ENCODE measurements at places on chromosomes 7 and 10.

DNA sequence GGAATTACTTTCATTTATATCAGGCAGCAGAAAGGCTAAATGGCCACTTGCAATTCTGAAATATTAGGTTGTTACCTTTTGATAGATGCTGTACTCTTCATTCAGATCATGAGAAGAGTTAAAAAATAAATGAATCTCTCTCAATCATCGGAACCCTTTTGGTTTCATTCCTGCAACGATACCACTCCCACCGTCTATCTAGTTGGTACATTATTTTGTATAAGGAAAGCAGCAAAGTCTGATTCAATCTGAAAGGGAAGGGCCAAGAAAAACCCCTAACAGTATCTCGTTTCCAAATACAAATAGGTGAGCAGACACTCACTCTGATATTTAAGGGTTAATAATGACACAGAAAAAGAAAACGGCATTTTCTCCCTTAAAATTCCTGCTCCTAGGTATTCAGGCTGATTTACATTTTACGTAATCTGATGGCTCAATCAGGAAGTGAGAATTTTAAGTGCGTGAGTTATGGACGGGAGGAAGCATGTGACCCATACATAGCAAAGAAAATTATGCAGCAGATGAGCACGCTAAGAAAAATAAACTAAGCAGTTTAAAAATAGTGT, 209.4 kb upstream of the KLF14 start:
- DNase-seq, result peak; percentile 15

GRCh38 chr10:84375011-84375410, 46.6 kb downstream of the CCSER2 start:
- peak; percentile 48 for DNase-seq

- no peak for DNase-seq
Measured at GRCh38 chr10:16929069-16929468, 111.8 kb upstream of the RSU1 start.

DNA sequence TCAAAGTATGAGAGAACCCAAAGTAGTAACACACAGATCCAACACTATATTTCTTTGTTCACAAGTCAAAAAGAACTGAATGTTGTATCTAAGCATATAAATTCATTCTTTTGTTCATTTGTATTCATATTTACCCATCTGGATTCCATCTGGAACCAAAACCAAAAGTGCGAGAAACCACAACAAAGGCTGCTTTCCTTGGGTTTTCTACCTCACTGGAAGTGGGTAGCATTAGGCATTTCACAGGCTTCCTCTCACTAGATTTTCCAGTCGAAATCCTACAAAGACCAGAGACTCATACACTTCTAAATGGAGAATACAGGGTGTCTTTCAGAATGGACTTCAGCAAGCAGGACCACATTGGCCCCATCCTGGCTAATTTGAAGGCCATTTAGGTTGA, 109.8 kb upstream of the WNT16 start:
- DNase-seq, result no peak

- no peak for DNase-seq
Measured at GRCh38 chr7:80611779-80612178, 26.7 kb upstream of the CD36 start.

GRCh38 chr10:122077311-122077875, 88.4 kb downstream of the TACC2 start:
- DNase-seq, result no peak

DNA sequence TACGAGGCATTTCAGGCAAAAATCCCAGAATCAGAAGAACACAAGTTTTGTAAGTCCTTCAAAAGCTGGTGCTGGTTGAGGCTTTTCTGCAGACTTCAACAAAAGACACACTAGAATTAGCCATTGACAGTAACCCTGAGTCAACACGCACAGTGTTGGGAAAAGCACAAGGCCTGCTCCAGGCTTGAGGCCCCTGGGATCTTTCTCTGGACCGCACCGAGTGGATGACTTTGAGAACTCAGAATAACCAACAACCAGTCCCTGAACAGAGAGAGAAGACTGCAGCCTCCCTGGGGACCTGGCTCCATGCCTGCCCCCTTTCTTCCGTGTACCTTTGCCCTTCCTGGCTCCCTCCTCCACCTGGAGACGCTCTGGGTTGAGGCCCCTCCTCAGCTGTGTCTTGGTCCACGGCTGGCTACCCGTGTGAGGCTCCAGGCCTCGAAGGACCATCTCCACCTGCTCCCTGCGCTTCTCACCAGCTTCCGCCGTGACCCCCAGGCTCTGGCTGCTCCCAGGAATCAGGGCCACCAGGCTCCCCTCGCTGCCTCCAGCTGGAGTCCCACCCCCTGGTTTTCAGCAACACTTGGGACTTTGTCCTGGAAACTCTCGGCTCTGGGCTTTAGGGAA, 28.4 kb downstream of the DIP2C start:
- no peak for DNase-seq

DNA sequence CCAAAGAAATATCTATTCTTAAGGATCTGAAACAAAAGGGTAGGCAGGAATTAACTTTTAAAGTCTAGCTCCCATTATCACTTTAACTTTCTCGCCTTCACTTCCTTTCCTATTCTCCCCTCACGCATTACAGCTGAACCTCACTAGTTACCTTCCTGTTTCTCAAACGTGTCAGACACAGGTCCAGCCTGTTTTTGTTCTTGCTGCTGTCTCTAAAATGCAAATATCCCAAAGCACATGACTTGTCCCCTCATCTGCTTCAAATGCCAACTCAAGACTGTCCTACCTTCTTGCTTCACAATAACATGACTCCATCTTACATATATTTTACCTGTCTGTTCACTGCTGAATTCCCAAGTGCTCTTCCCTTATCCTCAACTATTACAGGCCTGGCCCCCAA, 17.6 kb downstream of the ZDHHC6 start:
- no peak for DNase-seq

GRCh38 chr7:64557601-64558322, 5.1 kb downstream of the ZNF680 start:
- DNase-seq, result no peak

DNA sequence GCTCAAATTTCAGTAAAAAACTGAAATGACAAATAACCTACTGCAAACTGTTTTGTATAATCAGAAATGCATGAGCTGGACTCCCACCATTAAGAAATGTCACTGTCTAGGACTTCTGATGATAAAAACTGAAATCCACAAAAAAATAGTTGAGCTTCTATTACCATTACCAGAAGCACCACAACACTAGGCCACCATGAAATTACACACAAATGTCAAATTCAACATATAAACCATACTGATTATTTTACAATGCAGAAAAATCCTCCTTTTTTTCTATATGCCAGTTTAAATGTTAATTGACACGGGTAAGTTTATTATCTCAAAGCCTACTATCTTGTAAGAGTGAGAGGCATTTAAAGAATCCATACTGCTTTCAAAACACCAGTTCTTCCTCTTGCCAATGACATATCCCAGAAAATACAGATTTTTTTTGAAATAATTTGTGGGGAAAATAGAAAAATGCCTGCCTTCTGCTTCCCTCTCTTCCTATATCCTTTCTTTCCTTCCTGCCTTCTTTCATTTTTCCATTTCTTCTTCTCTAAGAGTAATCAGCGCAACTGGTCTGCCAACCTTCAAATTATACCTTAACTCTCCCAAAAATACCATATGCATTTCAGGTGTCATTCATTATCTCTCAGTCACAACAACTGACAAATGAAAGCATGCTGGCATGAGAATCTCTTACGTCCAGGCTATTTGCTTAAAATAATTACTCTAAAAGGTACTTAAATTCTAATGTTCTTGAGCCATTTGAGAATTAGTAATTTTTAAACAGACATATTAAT, 12.3 kb downstream of the PDK4 start:
- no peak for DNase-seq

- no peak for DNase-seq
Measured at GRCh38 chr10:76021398-76021797, 590.0 kb downstream of the LRMDA start.

DNA sequence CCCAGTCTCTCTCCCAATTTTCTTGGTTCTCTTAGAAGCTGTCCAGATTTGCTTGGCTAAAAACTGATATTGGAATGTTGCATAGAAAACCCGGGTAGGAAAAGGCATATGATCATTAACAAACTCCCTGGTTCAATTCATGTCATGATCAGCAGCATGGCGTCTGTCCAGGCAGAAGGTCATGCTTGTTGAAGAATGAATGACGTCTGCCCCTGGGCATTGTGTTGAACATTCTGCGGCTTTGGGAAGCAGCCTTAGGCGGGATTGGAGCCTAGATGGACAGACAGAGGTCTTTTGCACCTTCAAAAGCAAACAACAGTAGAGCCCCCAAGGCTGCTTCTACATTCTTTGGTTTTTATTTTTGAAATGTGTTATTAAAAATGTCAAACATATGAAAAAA, 7.7 kb upstream of the MINDY3 start:
- DNase-seq, result no peak

DNA sequence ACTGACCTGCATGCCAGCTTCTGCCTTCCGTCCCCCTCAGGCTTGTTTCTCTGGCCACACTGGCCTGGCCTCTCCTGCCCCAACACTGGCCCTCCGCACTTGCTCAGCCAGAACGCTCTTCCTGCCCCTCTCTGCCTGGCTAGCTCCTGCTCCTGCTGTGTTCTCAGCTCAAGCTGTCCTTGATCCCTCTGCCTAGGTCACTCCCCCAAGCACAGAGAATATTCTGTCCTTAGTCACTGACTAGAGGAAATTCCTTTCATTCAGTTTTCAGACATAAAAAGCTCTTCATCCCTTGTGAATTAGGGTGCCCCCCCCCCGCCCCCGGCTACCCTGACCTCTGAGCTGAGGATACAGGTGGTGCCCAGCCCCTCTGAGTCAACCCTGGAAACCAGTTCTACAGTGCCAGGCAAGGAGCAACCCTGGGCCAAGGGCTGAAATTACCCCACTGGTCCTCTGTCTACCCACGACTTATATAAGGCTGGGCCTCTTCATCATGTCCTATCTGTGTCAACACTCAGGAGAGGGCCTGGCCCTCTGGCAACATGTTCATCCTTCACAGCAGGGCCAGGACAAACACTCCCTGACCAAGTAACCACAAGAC, 6.6 kb upstream of the SGPL1 start:
- no peak for DNase-seq

DNA sequence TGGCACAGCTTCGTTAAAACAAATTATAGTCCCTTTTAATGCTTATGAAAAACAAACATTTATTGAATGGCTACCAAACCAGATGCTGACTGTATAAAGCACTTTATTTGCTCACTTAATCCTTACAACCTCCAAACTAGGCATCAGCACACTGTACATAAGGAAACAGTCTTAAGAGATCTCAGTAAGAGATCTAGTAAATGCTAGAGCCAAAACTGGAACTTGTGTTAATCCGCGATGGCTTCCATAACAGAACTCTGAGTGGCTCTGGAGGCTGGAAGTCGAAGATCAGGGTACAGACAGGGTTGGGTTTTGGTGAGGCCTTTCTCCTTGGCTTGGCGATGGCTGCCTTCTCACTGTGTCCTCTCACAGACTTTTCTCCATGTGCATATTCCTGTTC, 27.0 kb downstream of the PDZD8 start:
- DNase-seq, result no peak

- no peak for DNase-seq
Measured at GRCh38 chr7:143247372-143247771, 15.9 kb upstream of the GSTK1 start.

DNA sequence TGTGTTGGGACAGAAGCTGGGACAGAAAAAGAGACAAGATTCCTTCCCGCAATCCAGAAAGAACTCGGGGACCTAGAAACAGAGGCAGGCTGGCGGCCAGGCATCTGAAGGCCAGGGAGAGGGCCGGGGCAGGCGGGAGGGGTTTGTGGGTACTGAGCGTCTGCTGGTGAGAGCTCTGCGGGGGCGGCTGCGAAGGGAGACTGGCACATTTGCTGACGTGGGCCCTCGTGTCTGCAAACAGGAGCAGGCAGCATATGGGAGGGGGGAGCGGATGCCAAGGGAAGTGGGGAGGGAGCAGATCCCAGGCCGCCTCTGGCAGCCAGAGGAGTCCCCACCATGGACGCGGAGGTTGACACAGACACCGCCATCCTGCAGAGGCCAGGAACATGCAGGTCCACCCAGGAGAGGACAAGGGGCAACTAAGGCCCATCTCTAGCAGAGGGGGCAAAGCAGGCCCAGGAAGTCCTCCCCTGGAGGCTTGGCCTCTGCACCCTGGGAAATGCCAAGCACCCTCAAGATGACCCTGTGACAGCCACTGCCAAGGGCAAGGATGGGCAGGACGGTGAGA, 32.2 kb downstream of the KCNH2 start:
- DNase-seq, result no peak

GRCh38 chr7:116232920-116233319, 22.6 kb downstream of the TES start:
- DNase-seq, result no peak

DNA sequence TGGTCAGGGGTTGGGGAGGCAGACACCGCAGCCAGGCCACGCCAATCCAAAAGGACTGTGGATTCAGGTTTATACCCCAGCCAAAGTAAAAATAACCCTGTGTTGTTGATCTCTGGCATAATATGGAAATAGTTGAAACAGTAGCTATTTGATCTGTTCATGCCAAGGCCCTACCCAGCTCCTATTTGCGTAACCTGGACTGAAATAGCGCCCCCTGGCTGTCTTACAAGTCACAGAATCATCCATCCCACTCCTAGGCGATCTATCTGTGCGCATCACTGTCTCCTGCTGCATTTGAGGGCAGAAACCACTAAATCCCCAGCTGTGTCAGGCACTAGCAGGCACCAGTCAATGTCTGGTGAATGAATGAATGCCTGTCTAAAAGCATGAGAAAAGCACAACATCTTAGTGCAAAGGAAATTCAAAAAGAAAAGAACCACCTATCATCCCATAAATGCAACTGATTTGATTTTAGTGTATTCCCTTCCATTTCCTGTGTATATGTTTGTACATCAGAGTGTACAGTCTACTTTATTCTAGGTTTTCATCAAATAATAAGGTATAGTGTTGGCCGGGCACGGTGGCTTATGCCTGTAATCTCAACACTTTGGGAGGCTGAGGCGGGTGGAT, 160.0 kb downstream of the SLIT1 start:
- peak; percentile 73 for DNase-seq

DNA sequence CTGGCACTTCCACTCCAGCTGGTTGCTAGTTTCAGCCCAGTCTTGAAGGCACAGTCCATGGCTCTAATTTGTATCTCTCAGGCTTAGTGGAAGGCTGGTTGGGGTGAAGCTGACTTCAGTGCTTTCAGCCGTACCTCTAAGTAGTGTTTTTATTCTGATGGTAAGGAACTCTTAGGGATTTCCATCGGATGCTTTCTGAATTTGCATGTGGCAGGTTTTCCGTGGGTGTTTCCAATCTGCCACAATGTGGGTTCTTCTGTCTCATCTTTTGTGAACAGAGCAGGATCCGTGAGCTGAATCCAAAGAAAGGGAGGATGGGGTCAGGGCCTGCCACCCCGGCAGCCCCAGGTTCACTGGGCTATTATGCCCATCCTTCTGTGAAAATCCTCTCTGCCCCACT, 607.9 kb upstream of the MKI67 start:
- DNase-seq, result no peak

GRCh38 chr10:128861018-128861901, 605.8 kb upstream of the MGMT start:
- DNase-seq, result no peak

DNA sequence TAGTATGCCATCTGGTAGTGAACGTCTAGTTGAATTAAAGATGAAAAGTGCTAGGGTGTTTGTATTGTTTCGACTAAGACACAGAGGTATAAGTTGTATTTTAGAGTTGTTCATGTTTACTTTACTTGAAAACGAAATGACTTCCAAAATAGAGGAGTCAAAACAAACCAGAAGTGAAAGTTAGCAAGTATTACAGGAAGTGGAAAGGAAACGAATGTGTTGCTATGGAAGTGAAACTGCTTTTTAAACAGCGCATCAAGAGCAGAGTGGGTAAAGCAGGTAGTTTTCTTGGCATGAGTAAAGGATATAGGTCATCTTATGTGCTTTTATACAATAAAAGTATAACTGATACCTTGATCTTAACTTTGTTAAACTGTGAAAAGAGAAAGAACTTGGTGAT, 20.0 kb upstream of the GALNTL5 start:
- DNase-seq, result no peak

Measured in hematopoietic multipotent progenitor cell treated with erythropoietin and hydrocortisone succinate and interleukin-3 and kit ligand, for 15 days (in vitro differentiated cells).